ENCODE measurements at places on chromosomes 6 and 20. TPM values are rescaled to one million over a fixed set of nuclear protein-coding genes. Genes with fewer than 3 reads are reported as not detected.

- H3K4me3 ChIP-seq = no peak overlapping the region
- no peaks in the 10 kb centered on the region for H3K27me3 ChIP-seq
- no peak for DNase-seq
Measured at GRCh38 chr6:123503619-123504018, 133.1 kb downstream of the TRDN start.

DNA sequence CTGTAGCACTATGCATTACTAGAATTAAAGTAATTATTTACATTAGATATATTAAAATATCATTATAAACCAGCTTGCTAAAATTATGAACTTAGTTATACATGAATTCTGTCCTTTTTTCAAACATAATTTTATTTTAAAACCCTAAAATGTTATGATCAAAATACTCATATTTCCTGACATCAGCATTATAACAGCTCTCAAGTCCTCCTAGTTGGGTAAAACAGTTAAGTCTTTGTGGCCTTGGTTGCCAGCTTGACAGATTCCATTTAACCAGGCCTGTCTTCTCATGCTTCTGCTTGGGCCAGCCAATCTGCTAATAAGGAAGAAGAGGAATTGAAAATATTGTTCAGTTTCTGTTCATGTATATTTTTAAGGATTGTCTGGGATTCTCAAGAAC is 147.9 kb upstream of the SLC35B3 start:
- no peaks in the 10 kb centered on the region for H3K36me3 ChIP-seq
- no peaks in the 10 kb centered on the region for H3K4me1 ChIP-seq
- H3K27me3 ChIP-seq = no peaks in the 10 kb centered on the region
- DNase-seq = no peak
- H3K27ac ChIP-seq = no peak overlapping the region

DNA sequence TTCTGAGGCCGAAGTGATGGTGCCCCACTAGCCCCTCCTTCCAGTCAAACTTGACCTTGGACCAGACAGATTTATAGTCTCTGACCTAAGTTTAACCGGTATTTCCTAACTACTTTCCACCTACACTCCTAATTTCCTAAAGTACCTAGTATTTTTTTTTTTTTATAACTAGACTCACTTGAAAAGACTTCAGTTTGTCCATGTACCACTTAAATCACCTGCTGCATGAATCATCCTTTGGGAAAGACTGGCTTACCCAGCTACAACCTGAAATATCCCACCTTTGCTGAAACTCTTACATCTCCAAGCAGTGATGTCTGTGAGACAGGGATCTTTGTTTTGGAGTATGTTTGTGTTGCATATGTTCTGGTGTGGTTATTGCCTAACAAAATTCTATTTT is 71.1 kb downstream of the ZDHHC14 start:
- H3K36me3 ChIP-seq = no peaks in the 10 kb centered on the region
- no peak overlapping the region for H3K27ac ChIP-seq
- H3K27me3 ChIP-seq = no peaks in the 10 kb centered on the region
- no peak for DNase-seq
- peaks cover 24% of the 10 kb centered on the region for H3K4me1 ChIP-seq

DNA sequence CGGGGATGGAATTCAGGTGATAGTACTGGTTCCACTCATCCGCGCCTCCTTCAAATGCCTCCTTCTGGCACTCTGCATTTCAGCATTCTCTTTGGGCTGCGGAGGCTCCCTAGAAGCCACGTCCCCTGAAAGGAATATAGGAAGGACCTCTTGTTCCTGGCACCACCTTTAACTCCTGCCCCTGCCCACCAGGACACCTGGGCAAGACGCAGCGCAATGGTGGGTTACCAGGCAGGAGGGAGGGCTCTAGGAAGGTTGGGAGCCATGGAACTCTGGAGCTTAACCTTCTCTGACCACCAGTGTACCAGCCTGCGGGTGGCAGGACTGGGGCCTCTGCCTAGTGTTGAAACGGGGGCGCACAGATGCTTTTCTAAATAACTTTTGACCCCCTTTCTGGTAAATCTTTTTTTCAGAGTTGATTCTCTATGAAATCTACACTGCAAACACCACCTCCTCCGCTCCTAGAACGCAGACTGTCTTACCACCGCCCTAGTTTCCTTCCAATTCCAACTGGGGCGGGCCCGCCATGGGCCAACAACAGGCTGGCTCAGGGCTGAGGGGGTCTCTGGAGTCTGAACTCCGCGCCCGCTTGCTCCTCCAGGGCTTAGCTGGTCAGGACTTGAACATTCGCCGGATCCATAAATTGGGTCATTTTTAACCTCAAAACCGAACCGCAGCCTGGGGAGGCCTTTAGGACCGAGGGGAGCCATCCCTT is 871 bp upstream of the SYNDIG1 start:
- no peaks in the 10 kb centered on the region for H3K36me3 ChIP-seq
- no peak for DNase-seq
- H3K27me3 ChIP-seq = no peaks in the 10 kb centered on the region
- no peak overlapping the region for H3K27ac ChIP-seq
- H3K4me3 ChIP-seq = peak overlapping the region; percentile 49

DNA sequence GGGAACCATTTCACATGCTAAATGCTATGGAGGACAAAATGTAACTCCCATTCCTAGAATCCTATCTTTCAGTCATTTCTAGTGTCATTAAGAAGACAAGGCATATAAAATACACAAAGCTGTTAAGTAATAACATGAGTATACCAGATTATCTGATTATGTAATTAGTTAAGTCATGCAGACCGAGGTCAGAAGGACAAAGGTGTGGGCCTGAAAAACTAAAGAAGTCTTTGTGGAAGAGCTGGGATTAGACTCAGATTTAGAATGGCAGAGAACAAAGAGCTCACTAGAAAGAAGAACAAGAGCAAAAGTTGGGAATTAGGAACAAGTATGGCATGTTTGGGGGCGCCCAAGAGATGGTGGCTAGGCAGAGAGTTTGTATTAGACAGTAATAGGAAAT is 37.0 kb downstream of the EFHC1 start:
- no peak for DNase-seq
- no peak overlapping the region for H3K4me3 ChIP-seq
- H3K27ac ChIP-seq = no peak overlapping the region
- no peaks in the 10 kb centered on the region for H3K27me3 ChIP-seq
- H3K4me1 ChIP-seq = no peaks in the 10 kb centered on the region

DNA sequence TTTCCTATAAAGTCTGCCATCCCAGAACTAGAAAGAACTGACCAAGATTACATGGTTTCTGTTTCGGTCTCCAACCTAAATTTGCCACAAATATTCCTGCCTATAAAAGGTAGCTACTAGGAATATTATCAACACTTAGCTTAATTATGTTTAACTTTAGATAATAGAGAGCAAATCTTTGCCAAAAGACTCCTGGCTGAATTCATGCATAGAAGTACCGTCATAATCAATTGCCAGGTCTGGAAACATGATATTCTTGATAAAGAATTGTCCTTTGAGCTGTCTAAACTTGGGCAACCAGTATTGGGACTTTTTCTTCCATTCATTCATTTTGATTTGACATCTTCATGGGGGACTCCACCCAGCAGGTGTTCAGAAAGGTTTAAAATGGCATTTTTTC is 22.4 kb downstream of the CALHM6 start:
- H3K36me3 ChIP-seq = no peaks in the 10 kb centered on the region
- H3K4me3 ChIP-seq = no peak overlapping the region
- H3K4me1 ChIP-seq = no peaks in the 10 kb centered on the region
- no peak for DNase-seq
- no peak overlapping the region for H3K27ac ChIP-seq

DNA sequence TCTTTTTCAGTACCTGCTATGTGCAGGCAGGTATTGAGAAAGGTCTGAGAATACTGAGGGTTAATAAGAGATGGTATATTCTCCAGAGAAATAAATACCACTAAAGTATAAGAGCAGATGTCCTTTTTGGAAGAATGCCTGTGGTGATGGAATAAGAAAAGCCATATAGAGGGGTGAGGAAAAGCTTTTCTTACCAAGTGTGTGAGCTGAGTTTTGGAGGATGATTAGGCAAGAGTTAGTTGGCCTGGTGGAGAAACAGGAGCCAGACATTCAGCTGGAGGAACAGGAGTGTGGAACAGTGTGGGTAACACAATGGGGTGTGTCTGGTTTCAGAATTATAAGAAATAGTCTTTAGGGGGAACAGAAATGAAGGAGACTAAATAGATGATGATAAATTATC is 19.9 kb downstream of the ZNF451 start:
- no peaks in the 10 kb centered on the region for H3K36me3 ChIP-seq
- DNase-seq = no peak
- H3K4me3 ChIP-seq = no peak overlapping the region
- H3K27ac ChIP-seq = no peak overlapping the region
- no peaks in the 10 kb centered on the region for H3K4me1 ChIP-seq
- H3K27me3 ChIP-seq = no peaks in the 10 kb centered on the region

GRCh38 chr6:7153789-7154188 is 46.0 kb downstream of the RREB1 start:
- H3K36me3 ChIP-seq = no peaks in the 10 kb centered on the region
- H3K27me3 ChIP-seq = no peaks in the 10 kb centered on the region
- no peak overlapping the region for H3K27ac ChIP-seq

DNA sequence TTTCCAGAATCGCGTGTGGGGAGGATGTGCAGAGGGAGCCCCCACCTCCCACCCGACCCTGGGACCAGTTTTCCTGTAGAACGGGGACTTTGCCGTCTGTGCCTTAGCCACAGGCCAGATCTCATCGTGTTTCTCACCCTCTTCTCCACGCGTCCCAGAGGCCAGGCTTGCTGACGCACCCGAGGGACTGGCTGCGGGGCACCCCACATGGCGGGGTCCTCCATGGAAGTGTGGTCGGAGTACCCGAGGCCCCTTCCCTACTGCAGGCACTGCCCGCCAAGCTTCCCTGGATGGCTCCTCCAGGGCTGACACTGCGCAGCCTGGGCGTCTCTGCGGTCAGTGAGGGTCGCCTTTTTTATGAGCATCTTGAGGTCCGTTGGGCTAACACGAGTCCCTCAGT is 346.5 kb downstream of the CDH4 start:
- H3K27me3 ChIP-seq = no peaks in the 10 kb centered on the region
- H3K4me3 ChIP-seq = no peak overlapping the region
- H3K4me1 ChIP-seq = peaks cover 4% of the 10 kb centered on the region
- no peaks in the 10 kb centered on the region for H3K36me3 ChIP-seq
- no peak overlapping the region for H3K27ac ChIP-seq
- DNase-seq = no peak

- DNase-seq = no peak
- H3K27ac ChIP-seq = no peak overlapping the region
- no peak overlapping the region for H3K4me3 ChIP-seq
- no peaks in the 10 kb centered on the region for H3K36me3 ChIP-seq
Measured at GRCh38 chr6:72975352-72975752, 249.9 kb downstream of the KHDC1L start.

DNA sequence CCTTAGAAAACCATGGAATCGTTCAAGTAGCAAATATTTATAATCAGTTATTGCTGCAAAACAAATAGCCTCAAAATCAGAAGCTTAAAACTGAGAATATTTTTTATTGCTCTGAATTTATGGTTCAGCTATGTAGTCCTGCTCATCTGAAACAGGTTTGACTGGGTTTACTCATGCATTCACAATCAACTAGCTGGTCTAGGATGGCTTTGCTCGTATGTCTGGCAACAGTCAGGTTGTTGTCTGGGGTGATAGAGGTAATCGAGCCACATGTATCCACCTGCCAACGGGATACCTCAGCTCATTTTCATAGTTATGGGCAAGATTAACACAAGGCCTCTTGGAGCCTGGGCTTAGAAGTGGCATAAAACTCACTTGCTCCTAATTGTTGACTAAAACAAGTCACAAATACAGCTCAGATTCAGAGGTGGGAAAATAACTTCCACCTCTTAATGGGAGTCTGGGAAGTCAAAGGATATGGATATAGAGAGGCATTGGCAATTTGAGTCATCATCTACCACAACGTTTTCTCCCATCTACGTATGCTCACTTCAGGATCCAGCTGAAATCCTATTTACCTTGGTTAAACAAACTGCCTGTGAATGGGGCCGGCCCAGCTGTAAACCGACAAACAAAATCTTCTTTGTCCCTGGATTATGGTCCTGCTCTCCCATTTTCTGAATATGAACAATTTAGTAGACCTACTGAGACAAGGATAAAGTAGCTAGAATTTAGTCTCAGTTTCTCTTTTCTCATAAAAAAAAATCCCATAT is 54.5 kb upstream of the TENT5A start:
- no peak overlapping the region for H3K27ac ChIP-seq
- H3K4me1 ChIP-seq = peaks cover 4% of the 10 kb centered on the region
- no peak overlapping the region for H3K4me3 ChIP-seq

GRCh38 chr6:30749554-30750378 is 5.4 kb upstream of the IER3 start:
- H3K4me3 ChIP-seq = no peak overlapping the region
- no peak for DNase-seq
- H3K27ac ChIP-seq = no peak overlapping the region
- peaks cover 15% of the 10 kb centered on the region for H3K4me1 ChIP-seq

DNA sequence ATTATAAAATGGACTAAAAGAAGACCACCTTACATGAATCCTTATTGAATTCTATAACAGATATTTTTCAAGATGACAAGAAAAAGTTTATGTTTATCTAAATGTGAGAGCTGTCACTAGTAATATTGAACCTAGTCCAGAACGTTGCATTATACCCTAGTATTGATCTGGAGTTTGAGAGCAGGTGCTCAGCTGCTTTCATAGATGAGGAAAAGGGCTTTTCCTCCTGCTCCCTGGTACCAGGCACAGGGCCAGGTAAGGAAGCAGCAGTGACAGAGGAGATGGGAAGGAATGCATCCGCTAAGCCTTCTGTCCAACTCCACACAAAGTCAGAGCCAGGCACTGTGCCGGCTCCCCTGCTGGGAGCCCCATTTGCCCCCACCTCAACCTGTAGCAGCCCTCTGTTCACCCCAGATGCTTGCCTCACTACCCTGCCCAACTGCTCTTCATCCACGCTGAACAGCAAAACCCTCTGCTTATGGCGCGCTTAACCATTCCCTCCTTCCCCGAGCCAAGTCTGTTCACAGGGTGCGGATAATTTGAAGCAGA is 393.1 kb downstream of the FRK start:
- H3K27me3 ChIP-seq = no peaks in the 10 kb centered on the region
- H3K4me3 ChIP-seq = no peak overlapping the region
- DNase-seq = no peak
- no peak overlapping the region for H3K27ac ChIP-seq
- no peaks in the 10 kb centered on the region for H3K4me1 ChIP-seq

GRCh38 chr6:165698868-165699267 is 35.8 kb upstream of the PDE10A start:
- H3K36me3 ChIP-seq = no peaks in the 10 kb centered on the region
- no peak overlapping the region for H3K27ac ChIP-seq
- DNase-seq = no peak
- no peaks in the 10 kb centered on the region for H3K4me1 ChIP-seq
- no peaks in the 10 kb centered on the region for H3K27me3 ChIP-seq

- no peaks in the 10 kb centered on the region for H3K27me3 ChIP-seq
- no peak overlapping the region for H3K4me3 ChIP-seq
- H3K4me1 ChIP-seq = peaks cover 9% of the 10 kb centered on the region
Measured at GRCh38 chr20:60262967-60263603, 304.9 kb downstream of the CDH26 start.

GRCh38 chr20:44039147-44039546 is 124.5 kb downstream of the TOX2 start:
- H3K4me1 ChIP-seq = no peaks in the 10 kb centered on the region
- no peaks in the 10 kb centered on the region for H3K27me3 ChIP-seq
- H3K27ac ChIP-seq = no peak overlapping the region
- H3K36me3 ChIP-seq = no peaks in the 10 kb centered on the region
- no peak overlapping the region for H3K4me3 ChIP-seq
- no peak for DNase-seq

CCN5 gene
- total RNA-seq = 152 TPM

PROKR2 gene
- 0.31 TPM for total RNA-seq

TNXB gene
- 42.4 TPM for total RNA-seq

OLIG3 gene
- not detected for total RNA-seq

SSTR4 gene
- not detected for total RNA-seq

TRIM40 gene
- total RNA-seq = 0.79 TPM

HLA-DOA gene
- total RNA-seq = 1.2 TPM

KIAA1586 gene
- 12.7 TPM for total RNA-seq

ZNF133 gene
- total RNA-seq = 13.2 TPM

Data from testis (tissue), 5 donors.